GM10248 (cell line): ENCODE measurements at places on chromosomes 12 and 14.

GRCh38 chr12:96235484-96235826 lies 41.3 kb downstream of the ELK3 start:
- DNase-seq: no peak

GRCh38 chr12:92571844-92572543 lies 130.8 kb upstream of the PLEKHG7 start:
- no peak for DNase-seq

DNA sequence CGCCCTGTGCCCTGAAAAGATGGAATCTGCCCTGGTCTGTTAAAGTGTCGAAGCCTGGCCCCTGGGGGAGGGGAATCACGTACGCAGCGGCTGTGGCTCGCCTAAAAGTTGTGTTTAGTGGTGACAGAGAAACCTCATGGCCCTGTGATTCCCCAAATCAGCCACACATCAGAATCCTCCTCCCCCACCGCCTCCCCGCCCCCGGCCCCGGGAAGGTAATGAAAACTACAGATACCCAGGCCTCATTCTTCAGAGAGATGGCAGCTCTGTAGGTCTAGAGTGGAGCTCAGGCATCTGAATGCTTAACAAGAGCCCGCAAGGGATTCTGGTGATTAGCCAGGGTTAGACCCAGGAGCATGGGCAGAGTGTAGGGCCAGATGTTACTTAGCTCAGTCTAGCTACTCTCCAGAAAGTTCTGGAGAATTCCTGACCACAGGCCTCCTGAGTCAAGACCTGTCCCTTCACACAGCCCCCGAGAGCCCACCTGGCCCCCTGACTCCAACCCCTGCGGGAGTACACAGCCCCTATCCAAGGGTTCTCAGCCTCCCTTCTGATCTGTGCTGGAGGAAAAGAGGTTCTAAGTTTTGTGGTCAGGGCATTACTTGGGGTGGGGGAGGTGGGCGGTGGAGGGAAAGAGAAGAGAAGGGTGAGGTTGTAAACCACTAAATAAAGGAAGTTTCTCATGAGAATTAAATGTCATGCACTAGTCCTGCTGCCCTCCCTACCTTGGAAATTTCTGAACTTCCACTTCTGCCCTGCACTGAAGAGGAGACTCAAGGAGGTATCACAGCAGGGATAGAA lies 114.8 kb downstream of the PLXNC1 start:
- peak; percentile 64 for DNase-seq

DNA sequence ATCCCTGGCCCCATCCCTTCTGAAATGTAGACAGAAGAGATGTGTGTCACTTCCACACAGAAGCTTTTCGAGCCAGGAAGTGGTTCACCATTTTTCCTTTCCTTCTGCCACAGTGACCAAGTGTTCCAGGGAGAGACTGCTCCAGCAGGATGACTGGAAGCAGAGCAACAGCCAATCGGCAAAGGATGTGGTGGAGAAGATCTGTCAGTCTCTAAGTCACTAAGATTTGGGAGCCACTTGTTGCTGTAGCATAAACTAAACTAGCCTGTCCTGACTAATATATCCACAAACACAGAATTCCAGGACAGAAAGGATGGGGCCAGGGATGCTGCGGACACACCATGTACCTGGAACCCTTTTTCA lies 42.9 kb downstream of the DUSP6 start:
- no peak for DNase-seq

- no peak for DNase-seq
Observed at GRCh38 chr12:54417712-54418440, 1.2 kb downstream of the ITGA5 start.

- DNase-seq: peak; percentile 63
Observed at GRCh38 chr12:1605129-1606020, 11.0 kb upstream of the FBXL14 start.

DNA sequence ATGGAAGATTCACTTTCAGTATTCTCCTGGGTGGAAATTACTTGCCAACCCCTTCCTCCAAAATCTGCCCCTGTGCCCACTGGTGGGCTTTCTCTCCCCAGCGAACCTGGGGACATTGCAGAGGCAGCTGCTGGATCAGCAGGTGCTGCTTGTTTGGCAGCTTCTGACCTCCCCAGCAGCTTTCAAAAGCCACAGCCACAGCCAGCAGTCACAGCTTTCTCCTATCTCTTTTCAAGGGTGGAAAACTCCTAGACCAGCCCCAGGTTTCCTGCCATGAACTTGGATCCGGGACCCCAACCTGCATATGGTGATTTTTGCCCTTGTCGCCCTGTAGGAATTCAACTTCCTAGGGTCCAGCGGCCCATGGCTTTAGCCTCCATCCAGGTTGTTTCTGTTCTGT lies 330.8 kb downstream of the ADAMTS20 start:
- no peak for DNase-seq

GRCh38 chr12:51389302-51389999 lies 1.8 kb downstream of the GALNT6 start:
- DNase-seq: no peak

- no peak for DNase-seq
Observed at GRCh38 chr14:61334197-61334701, 12.9 kb downstream of the PRKCH start.

- no peak for DNase-seq
Observed at GRCh38 chr12:95326855-95327254, 109.2 kb downstream of the VEZT start.

GRCh38 chr12:59077575-59078426 lies 157.5 kb upstream of the LRIG3 start:
- DNase-seq: no peak

DNA sequence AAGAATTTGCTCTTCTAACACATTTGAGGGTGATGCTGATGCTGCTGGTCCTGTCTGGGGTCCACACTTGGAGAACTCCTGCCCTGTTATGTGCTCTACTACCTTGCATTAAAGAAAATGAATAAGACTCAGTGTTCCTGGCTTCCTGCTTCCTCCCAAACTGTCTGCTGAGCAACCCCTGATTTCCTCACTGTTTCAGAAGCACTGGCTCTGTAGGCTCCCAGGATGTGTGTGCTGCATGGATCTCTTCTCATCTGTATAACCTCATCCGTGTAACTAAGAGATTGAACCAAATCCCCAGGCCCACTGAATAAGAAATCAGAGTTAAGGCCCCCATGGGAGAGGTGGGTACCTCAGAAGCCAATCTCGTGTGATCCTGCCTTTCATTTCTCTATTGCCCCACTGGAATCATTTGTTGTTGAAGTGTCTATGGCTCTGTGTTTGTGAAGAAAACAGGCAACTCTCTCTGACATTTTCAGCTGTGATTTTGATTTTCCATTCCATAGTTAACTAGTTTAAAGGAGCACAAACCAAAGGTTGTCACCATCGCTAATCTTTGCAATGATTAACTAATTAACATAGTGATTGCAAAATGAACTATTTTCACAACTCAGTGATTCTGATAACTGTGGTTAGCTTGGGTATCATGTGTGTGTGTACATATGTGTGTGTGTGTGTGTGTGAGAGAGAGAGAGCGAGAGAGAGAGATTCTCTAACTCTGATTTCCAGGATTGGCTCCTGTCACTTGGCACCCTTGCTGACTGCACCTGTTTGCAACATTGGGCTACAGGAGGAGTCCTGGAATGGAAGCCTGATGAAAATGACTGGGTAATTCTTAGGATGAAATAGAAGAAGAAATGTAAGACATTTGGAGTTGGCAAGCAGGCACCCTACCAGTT lies 196.2 kb downstream of the SLC38A4 start:
- DNase-seq: no peak

DNA sequence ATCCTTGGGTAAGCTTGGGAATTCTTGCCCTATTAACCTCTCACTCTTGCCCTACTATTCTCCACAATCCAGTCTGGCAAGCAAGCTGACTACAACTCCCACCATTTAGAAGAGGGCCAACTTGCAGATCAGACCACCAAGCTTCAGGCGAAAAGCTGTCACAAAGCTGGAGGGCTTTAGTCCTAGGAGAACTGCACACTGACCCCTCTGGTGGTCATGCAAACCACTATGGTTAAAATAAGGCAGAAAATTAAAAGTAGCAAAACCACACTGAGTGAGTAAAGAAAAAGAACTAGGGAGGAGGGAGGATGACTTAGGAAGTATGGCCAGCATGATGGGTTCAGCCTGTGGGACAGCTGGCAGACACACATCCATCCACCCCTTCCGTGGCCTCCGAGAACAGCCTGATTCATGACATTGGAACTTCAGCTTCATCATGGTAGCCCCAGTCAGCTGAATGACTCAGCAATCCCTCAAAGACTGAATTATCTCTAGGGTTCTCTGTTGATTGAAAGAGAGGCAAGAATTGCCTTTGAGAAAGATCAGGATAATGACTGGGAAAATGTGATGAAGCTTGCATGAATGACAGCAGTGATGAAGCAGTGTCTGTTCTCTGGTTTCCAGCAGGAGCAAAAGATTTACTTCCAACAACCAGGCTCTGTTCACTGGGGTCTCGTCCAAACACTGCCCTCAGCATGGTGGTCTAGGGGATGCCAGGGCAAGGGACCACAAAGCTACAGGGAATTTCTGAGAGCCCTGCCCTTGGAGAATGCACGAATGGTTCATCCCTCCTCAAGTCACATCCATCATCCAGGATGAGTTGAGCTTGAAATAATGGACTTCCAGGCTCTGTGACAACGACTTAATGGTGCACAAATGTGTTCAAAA lies 24.4 kb downstream of the PITPNM2 start:
- DNase-seq: no peak

DNA sequence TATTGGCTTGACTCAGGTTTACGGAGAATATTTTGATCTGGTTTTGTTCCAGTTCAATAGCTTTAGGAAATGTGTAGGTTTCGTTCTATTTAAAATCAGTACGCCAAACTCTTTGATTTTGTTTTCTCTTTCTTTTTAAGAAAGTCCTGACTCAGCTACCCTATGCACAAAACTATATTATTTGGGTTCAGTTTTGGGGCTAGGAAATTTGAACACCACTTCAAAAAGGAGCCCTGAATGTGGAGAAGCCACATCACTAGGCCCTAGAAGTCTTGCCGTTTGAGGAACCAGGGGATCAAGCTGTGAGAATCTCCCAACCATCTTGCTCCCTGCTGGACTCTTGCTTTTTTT lies 168.2 kb upstream of the BCL2L14 start:
- no peak for DNase-seq

- no peak for DNase-seq
Observed at GRCh38 chr14:68672609-68673285, 120.1 kb downstream of the ZFP36L1 start.

DNA sequence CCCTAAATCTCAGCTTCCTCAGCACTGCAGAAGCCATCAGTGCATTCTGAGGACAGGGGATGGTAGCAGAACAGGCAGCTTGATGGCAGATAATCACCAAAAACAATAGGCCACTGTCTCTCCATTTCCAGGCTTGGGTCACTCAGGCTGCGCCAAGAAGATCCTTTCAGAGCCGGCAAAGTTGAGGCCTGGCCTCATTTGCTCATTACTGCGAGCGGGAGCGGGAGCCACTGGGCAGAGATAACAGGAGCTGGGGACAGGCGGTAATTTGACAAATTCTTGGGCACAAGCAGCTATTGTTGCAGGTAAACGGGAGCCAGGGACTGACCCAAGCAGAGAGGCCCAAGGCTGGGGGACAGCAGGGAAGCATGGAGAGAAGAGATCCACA lies 2.1 kb downstream of the MSI1 start:
- DNase-seq: no peak

DNA sequence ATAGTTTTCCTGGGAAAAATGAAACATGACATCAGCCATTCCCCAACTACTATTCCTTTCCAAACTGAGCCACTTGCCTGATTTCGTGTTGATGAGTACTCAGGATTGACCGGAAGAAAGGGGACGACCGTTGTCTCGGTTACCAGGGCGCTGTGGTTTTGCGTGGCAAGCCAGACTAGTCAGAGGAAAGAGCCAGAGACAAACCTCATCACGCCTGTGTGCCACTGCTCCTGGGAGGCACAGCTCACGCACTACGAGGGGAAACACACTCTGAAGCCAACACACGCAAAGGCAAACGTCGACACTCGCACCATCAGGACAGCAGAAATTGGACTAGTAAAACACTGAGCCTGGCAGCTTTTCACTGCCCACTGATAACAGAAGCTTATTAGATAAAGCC lies 35.0 kb downstream of the GIT2 start:
- no peak for DNase-seq
